ENCODE measurements at places on chromosomes 2 and 18.

- H3K27me3 ChIP-seq, result peaks cover 7% of the 10 kb centered on the region
- no peak overlapping the region for H3K4me3 ChIP-seq
- H3K36me3 ChIP-seq, result no peaks in the 10 kb centered on the region
- no peaks in the 10 kb centered on the region for H3K4me1 ChIP-seq
- H3K27ac ChIP-seq, result no peak overlapping the region
- DNase-seq, result no peak
Observed at GRCh38 chr18:5527603-5528002, 16.2 kb downstream of the EPB41L3 start.

GRCh38 chr18:13446610-13447461, 228.3 kb downstream of the LDLRAD4 start:
- peaks cover 8% of the 10 kb centered on the region for H3K27me3 ChIP-seq
- H3K36me3 ChIP-seq, result no peaks in the 10 kb centered on the region
- H3K4me3 ChIP-seq, result no peak overlapping the region
- H3K4me1 ChIP-seq, result peaks cover 6% of the 10 kb centered on the region

DNA sequence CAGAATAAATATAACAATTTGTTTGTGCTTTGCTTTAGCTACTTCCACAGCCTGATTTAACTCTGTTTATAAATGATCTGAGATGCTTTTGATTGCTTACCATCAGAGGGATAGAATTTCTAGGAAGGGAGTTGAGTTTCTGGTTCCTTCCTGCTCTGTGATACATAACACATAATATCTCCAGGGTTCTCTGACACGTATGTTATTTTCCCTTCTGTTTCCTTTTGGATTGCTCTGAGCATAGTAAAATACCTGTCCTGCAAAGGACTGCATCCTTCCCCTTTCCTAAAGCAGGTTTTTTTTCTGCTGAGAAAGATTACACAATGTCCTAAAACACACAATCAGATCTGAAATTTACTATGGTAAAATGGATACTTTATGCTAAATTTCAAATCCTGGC, 76.1 kb downstream of the CABYR start:
- H3K4me3 ChIP-seq, result no peak overlapping the region
- H3K36me3 ChIP-seq, result no peaks in the 10 kb centered on the region
- H3K27me3 ChIP-seq, result peaks cover 5% of the 10 kb centered on the region
- H3K27ac ChIP-seq, result no peak overlapping the region
- H3K4me1 ChIP-seq, result no peaks in the 10 kb centered on the region

GRCh38 chr2:205644018-205644417, 38.3 kb upstream of the NRP2 start:
- H3K4me1 ChIP-seq, result no peaks in the 10 kb centered on the region
- H3K27ac ChIP-seq, result no peak overlapping the region
- H3K4me3 ChIP-seq, result no peak overlapping the region

DNA sequence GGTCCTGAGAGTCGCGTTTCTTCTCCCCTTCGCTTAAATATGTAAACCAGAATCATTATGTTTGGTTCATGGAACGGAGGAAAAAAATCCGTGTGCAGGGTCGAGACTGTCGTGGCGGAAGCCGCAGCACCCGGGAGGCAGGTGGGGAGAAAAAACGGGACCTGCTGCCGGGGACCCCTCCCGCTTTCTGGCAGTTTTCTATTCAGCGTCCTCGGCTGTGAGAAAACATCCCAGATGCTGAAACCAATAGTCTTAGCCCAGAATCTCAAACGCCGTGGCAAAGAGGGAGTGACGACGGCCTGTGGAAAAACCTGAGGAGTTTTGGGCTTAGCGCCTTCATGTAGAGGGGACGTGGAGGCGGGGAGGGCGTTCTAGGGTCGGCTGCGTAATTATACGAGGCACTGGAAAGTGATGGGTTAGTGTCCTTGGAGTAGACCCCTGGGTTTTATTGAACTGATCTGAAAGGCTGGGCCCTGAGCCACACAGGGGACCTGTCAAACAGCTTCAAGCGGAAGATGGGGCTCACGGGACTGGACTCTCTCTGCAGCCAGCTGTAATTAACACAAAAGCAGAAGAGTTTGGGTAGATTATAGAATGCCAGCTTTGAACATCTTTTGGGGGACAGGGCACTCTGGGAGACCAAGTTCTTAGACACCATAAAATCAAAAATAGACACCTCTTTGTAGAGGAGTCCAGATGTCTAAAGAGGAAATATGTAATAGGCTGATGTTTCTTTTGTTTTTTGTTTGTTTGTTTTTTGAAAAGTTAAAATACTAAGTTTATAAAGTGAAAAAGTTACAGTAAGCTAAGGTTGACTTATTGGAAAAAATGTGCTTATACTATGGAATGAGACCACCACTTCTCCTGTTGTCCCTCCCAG, 834 bp upstream of the BUB1 start:
- peak overlapping the region; percentile 86 for H3K4me3 ChIP-seq
- H3K4me1 ChIP-seq, result peaks cover 21% of the 10 kb centered on the region
- peak overlapping the region; percentile 96 for H3K27ac ChIP-seq
- peaks cover 16% of the 10 kb centered on the region for H3K36me3 ChIP-seq
- DNase-seq, result peak; percentile 16

- peaks cover 45% of the 10 kb centered on the region for H3K4me1 ChIP-seq
- DNase-seq, result no peak
- H3K36me3 ChIP-seq, result peaks cover 2% of the 10 kb centered on the region
- H3K27ac ChIP-seq, result peak overlapping the region; percentile 38
- H3K27me3 ChIP-seq, result no peaks in the 10 kb centered on the region
Observed at GRCh38 chr2:8324901-8325300, 357.0 kb upstream of the ID2 start.

DNA sequence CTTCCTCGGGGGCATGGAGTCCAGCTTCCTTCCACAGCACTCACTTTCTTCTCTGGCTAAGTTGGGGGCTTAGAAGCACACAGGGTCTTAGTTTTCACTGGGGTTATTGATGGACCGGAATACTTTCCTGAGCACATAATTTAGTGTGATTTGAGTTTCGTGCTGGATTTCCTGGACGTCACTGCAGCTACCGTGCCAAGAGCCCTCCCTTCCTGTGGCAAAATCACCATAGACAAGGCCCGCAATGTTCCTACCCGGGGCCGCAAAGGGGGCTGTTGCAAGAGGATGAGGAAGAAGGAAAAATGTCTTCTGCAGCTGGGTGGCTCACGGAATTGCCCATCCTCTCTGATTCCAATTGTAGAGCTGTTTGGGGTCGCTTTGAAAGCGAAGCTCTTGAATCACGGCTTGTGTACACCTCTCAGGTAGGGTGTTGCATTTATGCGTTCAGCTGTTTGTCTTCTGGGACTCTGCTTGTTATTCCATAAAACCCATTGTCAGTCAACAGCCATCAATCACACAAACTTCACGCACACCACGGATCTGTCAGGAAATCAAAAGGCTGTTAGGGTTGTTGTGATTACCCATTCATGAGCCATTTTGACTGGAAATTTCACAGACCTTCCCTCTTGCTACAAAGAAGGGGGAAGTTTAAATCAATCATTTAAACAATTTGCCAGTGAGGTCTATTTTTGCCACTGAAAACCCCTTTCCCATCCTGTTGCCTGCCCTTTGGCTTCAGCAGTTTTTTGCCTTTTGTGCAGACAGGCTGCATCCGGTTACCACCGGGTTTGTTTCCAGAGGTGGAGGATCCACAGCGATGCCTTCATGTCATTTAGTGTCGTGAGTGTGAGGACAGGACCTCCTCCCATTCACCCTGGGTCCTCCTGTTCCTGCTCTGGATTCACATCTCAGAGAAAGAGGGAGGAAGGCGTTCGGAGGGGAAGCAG, 36.0 kb downstream of the SMIM21 start:
- no peak overlapping the region for H3K4me3 ChIP-seq
- no peak for DNase-seq
- no peaks in the 10 kb centered on the region for H3K4me1 ChIP-seq
- H3K27me3 ChIP-seq, result peaks cover 75% of the 10 kb centered on the region
- H3K27ac ChIP-seq, result no peak overlapping the region
- H3K36me3 ChIP-seq, result no peaks in the 10 kb centered on the region

DNA sequence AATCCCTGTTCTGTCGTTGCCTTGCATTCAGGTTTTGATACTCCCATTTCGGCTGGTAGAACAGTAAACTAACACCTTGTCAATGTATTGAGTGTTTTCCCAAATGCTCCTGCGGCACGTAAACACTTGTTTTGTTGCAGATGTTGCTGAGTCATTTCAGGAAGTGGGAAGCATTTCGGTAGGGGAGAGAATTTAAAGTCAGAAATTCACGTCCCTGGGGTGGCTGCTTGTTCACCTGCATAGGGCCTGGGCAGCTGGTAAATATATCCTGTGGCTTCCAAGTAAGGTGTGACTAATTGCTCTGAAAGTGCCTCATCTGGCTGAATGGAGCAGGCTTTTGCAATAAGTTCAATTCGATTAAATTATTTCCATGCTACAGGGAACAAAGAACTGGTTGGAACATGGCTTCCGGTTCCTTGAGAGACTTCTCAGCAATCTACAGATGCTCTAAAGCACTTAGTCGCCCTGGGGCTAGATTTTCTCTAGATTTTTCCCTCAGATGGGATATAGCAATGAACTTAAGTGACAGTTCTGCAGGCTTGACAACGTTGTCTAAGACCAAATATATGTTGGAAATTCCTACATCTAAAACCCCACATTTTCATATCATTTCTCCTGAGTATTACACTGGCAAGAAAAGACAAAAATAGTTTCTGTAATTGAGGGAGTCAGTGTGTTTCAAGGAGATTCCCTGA, 5.2 kb downstream of the GALR1 start:
- no peak overlapping the region for H3K4me3 ChIP-seq
- H3K27ac ChIP-seq, result no peak overlapping the region
- H3K36me3 ChIP-seq, result peaks cover 13% of the 10 kb centered on the region

- DNase-seq, result no peak
- H3K4me3 ChIP-seq, result no peak overlapping the region
- no peaks in the 10 kb centered on the region for H3K27me3 ChIP-seq
- H3K27ac ChIP-seq, result no peak overlapping the region
Observed at GRCh38 chr2:203412546-203413331, 84.5 kb downstream of the ABI2 start.

DNA sequence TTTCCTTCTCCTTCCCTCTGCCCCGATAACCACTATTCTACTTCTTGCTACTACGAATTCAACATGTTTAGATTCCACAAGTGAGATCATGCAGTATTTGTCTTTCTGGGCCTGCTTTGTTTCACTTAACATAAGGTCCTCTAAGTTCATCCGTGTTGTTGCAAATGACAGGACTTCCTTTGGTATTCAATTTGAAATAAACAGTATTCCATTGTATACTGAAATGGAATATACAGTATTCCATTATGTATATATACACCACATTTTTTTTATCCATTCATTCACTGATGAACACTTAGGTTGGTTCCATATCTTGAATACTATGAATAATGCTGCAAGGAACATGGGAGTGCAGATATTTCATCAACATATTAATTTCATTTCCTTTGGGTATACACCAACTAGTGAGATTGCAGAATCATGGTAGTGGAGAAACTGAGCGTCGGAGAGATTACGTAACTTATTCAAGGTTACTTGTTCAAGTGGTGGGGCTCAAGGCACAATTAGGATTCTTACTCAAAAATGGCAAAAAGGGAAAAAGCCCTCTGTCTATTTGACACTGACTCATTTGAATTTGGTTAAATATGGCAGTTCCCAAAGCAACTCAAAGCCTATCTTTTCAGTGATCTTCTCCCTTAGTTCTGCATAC, 85.1 kb downstream of the CHN1 start:
- no peaks in the 10 kb centered on the region for H3K4me1 ChIP-seq
- H3K27me3 ChIP-seq, result no peaks in the 10 kb centered on the region
- no peaks in the 10 kb centered on the region for H3K36me3 ChIP-seq

GRCh38 chr2:47531378-47532042, 128.6 kb downstream of the MSH2 start:
- peaks cover 14% of the 10 kb centered on the region for H3K27me3 ChIP-seq
- H3K27ac ChIP-seq, result no peak overlapping the region
- H3K4me1 ChIP-seq, result no peaks in the 10 kb centered on the region
- no peaks in the 10 kb centered on the region for H3K36me3 ChIP-seq
- no peak for DNase-seq

DNA sequence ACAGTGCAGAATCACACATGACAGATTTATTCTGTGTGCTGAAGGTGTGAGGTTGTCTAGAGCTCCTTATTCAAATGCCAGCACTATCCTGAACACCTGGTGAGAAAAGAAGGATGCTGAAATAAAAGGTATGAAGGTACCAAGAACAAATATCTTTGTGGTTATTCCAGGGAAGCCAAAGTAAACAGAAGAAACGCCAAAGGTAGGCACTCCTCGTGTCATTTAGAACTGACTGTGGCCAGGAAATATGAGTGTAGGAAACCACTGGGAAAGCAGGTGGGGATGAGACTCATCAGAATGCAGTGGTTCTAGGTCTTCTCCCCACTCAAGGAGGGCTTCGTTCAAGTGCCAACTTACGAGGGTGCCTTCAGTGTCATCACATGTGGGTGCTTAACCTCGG, 80.8 kb downstream of the KIF5C start:
- no peak overlapping the region for H3K27ac ChIP-seq
- no peak for DNase-seq
- H3K27me3 ChIP-seq, result no peaks in the 10 kb centered on the region
- no peak overlapping the region for H3K4me3 ChIP-seq
- peaks cover 14% of the 10 kb centered on the region for H3K36me3 ChIP-seq

DNA sequence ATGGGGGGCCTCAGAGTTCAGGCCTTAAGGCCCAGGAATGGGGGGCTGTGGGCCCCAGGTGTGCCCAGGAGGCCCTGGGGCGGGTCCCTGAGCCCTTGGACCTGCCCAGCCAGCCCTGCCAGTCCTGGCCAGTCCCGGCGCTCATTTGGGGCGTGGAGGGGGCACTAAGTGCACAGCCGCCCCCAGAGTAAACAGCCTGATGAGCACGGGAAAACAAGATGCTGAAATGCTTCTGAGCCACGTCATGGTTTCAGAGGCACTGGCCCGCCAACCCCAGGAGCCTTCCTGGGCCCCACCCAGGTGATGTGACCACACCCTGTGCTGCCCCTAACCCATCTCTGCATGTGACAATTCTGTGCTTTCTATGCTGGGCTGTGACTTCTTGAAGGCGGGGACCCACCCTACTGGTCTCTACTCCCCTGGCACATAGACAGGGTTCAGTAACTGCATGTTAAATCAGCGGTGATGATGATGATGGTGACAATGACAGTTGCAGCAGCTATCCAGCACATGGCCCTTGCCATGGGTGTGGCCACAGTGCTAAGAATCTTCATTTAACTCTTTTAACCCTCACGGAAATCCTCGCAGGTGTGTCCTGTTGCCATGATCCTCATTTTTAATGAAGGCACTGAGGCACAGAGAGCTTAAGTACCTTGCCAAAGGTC, 28.1 kb upstream of the ASPRV1 start:
- no peak overlapping the region for H3K4me3 ChIP-seq
- H3K36me3 ChIP-seq, result no peaks in the 10 kb centered on the region
- H3K27ac ChIP-seq, result no peak overlapping the region

- H3K27me3 ChIP-seq, result no peaks in the 10 kb centered on the region
- peaks cover 54% of the 10 kb centered on the region for H3K4me1 ChIP-seq
- H3K27ac ChIP-seq, result no peak overlapping the region
- H3K4me3 ChIP-seq, result no peak overlapping the region
- no peak for DNase-seq
Observed at GRCh38 chr2:174659069-174659900, 61.7 kb upstream of the WIPF1 start.

DNA sequence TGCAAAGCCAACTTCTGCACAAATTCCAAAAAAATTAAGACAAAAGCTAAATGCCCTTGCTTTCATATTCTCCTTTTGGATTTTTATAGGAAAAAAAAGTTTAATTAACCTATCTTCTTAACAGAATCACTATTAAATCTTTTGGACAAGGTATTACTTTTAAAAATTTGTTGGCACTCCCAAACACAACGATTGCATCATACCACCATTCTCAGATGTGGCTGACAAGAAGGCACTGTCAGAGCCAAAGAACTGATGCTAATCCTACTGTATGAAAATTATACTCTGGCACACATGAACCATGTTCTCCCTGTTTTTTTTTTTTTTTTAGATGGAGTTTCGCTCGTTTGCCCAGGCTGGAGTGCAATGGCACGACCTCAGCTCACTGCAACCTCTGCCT, 58.4 kb downstream of the NOL10 start:
- no peak overlapping the region for H3K27ac ChIP-seq
- H3K4me1 ChIP-seq, result peaks cover 4% of the 10 kb centered on the region
- H3K4me3 ChIP-seq, result no peak overlapping the region
- H3K27me3 ChIP-seq, result no peaks in the 10 kb centered on the region
